Lung microvascular endothelial cell (primary cell): ENCODE measurements at places on chromosomes 16 and 17. TPM values are rescaled to one million over a fixed set of nuclear protein-coding genes. Genes with fewer than 3 reads are reported as not detected.

Gene SPNS3
- total RNA-seq, result 0.22 and 0.40 TPM in 2 replicates

Gene YBX2
- total RNA-seq, result under 0.01 TPM in 2 replicates

Gene HOXB7
- under 0.01 and 1.3 TPM in 2 replicates for total RNA-seq

Gene CLDN6
- not detected in 2 replicates for total RNA-seq

Gene CCL16
- total RNA-seq, result under 0.01 TPM in 1 of 2 replicates, not detected in the other

Gene MMP15
- 5.2 and 5.8 TPM in 2 replicates for total RNA-seq

Gene CYBA
- 287 and 458 TPM in 2 replicates for total RNA-seq

Gene AATK
- 0.99 and 1.5 TPM in 2 replicates for total RNA-seq

Gene KCNH4
- under 0.01 TPM in 2 replicates for total RNA-seq

Gene ZMYND15
- under 0.01 TPM in 1 of 2 replicates, not detected in the other for total RNA-seq
